ENCODE measurements at places on chromosomes 3 and 15.

DNA sequence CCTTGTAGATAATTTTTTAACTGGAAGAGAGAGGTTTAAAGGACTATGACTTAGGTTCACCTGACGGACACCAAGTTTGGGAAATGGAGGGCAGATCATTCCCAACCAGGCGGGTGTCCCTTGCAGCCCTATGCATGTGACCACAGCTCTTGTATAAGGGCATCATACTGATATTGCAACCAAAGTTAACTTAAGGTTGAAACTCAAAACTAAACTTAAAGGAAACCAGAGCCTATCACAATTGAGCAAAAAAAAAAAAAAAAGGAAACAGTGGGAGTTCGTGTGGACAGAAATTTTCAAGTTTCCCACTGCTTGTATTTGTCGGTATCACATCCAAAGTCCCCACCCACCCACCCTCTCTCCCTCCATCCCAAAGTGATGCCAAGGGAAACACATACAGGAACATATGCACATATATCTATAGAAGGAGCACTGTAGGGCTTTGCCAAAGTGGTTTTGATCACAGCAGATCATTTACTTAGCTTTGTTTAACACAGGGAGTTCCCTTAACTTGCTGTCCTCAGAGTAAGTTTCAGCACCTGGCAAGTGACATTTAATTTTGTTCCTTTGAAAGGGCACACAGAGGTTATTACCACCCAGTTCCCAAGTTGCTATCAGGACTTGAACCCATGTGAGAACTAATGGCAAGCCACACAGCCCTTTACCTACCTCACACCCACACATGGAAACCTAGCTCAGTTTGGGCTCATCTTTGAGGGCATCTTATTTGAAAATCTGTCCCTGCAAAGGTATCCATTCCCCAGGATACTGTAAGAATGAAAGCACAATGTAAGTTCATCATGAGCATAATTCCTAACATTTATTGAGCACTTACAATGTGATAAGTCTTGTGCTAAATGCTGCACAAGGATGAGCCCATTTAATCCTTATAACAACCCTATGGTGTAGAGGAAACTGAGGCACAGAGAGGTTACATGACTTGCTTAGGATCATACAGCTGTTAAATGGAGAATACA, 204.5 kb upstream of the CMC1 start:
- DNase-seq: no peak

- no peak for DNase-seq
Observed at GRCh38 chr15:33354411-33354810, 43.6 kb downstream of the RYR3 start.

- peak; percentile 88 for DNase-seq
Observed at GRCh38 chr3:38521391-38521987, 25.3 kb downstream of the EXOG start.

DNA sequence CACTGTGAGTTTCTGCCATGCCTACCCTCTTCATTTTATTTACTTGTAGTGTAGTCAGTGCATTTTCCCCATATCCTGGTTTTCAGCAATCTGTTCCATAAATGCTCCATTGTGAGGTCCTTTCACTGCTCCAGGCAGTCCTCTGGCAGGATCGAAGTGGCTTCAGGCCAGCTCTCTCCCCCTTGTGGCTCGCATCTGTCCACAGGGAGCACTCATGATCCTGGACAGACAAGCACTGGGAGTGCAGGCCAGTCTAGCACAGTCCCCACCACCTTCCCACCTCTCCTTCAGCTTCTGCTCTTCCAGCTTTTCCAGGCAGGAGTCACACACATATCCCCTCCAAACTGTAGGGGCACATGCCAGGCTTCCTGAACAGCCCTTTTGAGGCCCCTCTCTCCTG, 173.6 kb downstream of the PPM1L start:
- DNase-seq: peak; percentile 24

- DNase-seq: no peak
Observed at GRCh38 chr3:174488527-174488926, 370.6 kb upstream of the NAALADL2 start.

GRCh38 chr15:53404930-53405493, 354.5 kb downstream of the WDR72 start:
- DNase-seq: no peak

DNA sequence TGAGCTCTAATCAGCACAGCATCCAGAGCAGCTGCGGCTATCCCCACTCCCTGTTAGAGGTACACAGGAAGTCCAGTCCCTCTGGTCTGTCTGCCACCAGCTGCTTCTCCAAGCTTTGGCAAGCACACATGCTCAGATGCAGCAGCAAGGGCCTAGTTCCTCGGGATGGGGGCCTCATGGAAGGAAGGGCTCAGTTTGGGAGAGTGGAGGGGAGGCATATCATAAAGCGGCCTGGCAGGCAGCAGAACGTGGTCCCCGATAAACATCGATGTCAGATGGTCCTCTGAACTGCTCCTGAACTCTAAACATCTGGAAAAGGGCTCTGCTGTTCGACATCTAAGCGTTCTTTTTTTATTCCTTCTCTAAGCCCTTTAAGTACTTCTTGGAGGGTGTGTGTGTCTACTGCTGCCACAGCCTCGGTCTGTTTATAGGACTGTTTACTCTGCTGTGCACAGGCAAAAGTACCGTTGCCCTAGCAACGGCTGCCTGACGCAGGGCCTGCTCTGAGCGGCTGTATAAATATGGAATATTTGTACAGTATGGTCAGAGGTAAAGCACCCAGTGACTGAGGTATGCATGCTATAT, 74.6 kb downstream of the PRICKLE2 start:
- peak; percentile 97 for DNase-seq

- peak; percentile 91 for DNase-seq
Observed at GRCh38 chr15:93265111-93265556, 176.1 kb upstream of the RGMA start.

Data from tongue (tissue), 3 donors.